ENCODE measurements at places on chromosomes 12 and 14. TPM values are rescaled to one million over a fixed set of nuclear protein-coding genes. Genes with fewer than 3 reads are reported as not detected.

DNA sequence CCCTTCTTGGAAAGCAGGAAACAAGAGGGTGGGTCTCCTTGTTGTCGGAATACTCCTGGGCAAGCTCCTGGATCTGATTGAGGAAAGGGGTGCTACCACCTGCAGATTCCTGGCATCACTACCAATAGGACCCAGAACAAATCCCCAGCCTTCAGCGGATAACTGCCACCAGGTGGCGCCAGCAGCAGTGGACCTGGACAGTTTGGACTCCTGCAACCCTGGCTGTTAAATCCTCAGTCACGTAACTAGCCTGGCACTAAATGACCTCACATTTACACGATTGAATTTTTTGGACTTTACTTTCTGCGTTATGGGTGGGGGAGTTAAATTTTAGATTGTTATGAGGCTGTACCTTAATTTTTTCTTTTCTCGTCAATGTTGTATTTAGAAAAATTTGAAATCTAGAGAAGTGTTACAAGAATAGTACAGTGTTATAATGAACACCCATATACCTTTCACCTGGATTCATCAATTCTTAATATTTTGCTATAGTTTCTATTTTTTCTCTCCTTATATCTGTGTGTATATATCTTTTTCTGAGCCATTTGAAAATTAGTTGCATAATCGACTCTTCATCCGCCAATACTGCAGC lies 95.6 kb downstream of the GAS2L3 start:
- DNase-seq: no peak

Gene APOLD1
- 8.1 TPM for total RNA-seq

Gene GRIP1
- 5.0 TPM for total RNA-seq

GRCh38 chr12:121697093-121697698 lies 15.4 kb upstream of the TMEM120B start:
- no peak for DNase-seq

- no peak for DNase-seq
These were observed 316.3 kb downstream of the NUAK1 start for GRCh38 chr12:105822131-105823105.

Gene CSAD
- total RNA-seq: 24.3 TPM

- DNase-seq: no peak
These were observed 509.6 kb downstream of the FUT8 start for GRCh38 chr14:65922142-65922541.

GRCh38 chr12:90207799-90208198 lies 499.2 kb upstream of the ATP2B1 start:
- DNase-seq: no peak

GRCh38 chr14:100386121-100386520 lies 63.0 kb downstream of the SLC25A47 start:
- no peak for DNase-seq

Gene KRT83
- total RNA-seq: not detected

DNA sequence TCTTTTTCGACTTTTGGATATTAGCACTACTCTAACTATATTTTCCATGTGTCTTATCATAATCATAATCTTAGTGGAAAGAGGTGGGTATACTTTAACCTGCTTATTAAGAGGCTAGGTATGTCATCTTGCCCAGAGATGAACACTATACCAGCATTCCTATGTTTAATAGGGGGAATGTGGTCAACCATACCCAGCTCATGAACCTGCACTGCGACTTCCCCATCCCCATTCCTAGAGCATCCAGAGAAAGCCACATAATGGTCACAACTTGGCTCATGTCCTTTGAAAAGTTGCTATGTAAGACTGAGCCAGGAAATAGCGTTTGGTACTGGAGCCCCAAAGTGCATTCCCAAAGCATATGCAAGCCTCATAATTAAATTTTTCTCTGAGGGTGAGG lies 55.2 kb downstream of the TMCC3 start:
- DNase-seq: no peak

DNA sequence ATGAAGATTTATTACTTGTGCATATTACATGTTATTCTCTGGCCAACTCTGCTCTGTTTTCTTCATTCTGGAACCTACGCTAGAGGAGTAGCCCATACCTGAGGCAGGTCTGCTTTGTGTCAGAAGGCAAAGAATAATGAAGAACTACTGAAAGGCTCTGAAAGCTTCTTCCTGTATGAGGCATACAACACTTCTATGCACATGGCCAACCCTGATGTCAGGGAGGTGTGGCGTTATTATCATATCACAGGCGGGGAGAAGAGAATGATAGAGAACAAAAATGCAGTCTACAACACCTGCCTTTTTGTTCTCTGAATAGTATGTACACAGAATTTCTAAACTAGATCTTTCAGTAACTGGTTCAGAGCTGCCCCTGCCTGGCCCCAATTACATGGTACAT lies 32.5 kb upstream of the CRY1 start:
- DNase-seq: no peak

Gene AVPR1A
- total RNA-seq: 0.45 TPM

GRCh38 chr12:87155621-87156020 lies 873.6 kb downstream of the C12orf50 start:
- DNase-seq: no peak

- no peak for DNase-seq
These were observed 85.1 kb upstream of the AMIGO2 start for GRCh38 chr12:47164724-47165439.

Gene TSPAN19
- not detected for total RNA-seq

GRCh38 chr14:66405158-66405557 lies 81.0 kb upstream of the CCDC196 start:
- DNase-seq: no peak

DNA sequence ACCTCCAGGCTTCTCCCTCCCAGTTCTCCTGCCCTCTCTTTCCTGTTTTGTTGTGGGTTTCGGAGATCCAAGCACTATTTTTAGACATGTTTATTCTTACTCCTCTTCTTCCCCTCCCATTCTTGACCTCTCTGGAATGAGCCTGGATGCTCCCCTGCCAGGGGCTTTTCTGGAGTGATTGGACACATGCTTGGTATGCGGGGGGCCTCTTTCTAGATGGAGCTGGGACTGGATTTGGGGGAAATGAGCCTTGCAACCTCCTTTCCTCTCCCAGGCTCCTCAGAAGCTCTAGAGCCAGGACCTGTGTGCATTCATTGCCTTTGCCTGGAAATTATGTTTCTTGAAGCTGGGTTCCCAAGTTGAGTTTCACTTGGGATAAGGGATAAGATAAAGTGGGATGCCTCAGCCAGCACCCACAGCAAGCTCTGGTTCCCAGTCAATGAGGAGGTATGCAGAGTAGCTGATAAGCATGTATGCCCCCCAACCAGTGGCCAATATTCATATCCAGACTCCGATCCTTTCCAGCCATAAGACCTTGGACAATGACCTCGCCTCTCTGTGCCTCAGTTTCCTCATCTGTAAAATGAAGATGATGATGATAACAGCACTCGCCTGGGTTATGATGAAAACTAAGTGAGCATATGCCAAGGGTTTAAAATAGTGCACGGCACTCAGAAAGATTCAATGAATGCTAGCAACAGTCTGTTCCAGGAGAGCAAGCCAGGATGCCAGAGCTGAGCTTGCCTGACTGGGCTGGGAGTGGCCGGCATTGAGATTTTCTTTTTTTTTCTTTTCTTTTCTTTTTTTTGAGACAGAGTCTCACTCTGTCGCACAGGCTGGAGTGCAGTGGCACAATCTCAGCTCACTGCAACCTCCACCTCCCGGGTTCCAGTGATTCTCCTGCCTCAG lies 97.8 kb downstream of the SCARB1 start:
- no peak for DNase-seq
